ENCODE measurements at places on chromosomes 3 and 15.

DNA sequence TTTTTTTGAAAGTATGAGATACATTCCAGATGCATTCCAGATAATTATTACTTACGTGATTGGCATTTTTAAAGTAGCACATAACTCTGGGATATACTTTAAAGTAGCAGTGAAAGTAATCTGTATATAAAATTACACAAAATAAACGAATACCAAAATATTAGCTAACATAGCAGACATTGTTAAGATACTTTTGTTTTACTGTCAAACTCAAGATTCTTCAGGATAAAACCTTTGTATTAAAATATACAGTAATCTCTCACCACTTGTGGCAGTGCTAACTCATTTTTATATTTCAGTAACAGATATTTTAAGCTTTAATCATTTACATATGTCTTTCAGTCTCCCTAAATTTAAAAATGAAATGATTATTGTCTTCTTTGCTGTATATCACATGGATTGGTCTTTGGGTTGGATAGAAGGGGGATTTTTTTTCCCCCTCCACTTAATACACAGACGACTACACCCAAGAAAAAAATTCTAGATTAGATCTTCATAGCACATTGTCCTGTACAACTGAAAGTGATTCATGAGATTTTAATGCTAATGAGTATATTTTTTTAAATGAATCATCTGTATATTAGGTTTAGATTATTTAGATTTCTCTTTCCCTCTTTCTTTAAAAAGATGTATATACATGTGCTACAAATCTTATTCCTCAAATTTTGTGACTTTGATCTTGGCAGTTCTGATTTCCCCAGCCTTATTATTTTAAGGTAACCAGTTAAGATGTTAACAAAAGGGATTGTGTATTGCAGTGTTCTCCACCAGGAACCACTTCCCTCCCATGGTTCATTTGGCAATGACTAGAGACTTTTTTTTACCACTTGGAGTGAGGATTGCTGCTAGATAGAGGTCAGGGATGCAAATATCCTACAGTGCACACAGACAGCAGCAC is 24.5 kb upstream of the EBLN2 start:
- DNase-seq: no peak

DNA sequence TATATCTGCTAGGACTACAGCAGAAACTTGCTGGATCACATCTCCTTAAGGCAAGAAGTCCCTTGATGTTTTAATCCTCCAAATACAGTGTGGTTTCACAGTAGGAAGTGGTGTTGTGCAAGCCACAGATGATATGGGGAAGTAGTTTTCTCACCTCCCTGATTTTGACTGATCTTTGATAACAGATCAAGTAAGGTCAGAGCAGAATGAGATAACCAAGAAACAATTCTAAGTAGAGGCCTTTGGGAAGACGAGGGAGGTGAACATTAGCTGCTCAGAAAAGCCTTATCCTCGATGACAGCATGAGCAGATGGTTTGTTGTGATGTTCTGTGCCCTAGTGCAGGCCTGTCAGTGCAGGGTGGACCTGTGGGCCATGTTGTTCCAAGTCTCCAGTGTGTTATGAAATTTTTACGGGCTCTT is 61.3 kb downstream of the RIOX2 start:
- no peak for DNase-seq

GRCh38 chr15:42220216-42220615 is 12.1 kb upstream of the VPS39 start:
- no peak for DNase-seq

DNA sequence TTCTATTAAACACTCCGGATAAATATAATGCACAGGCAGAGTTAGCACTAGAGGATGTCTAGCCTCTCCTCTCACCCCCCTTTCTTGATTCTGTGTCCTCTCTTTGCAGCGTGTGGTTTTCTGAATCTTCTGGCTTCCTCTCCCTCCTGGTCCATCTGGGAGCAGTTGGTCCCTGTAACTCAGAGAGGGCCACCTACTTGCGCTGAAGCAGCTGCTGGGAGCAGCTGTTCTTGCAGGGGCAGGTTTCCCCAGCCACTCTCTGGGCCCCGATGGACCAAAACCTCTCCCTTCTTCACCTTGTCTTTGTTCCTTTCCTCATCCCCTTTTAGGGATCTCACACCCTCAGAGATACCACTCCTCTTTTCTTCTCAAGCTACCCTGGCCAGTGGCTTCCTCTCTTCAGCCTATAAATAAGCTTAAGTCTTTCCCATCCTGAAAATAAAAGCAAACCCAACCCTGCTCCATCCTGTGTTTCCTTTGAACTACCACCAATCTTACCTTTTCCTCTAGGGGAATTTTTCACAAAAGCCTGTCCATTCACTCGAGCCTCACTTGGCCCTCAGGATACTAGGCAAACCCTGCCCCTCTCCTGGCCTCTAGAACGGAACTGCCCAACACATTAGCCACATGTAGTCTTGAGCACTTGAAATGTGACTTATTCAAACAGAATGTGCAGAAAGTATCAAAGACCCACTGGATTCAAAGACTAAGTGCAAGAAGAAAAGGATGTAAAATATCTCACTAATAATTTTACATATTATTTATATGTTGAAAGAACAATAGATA is 59.7 kb downstream of the STARD5 start:
- DNase-seq: no peak

DNA sequence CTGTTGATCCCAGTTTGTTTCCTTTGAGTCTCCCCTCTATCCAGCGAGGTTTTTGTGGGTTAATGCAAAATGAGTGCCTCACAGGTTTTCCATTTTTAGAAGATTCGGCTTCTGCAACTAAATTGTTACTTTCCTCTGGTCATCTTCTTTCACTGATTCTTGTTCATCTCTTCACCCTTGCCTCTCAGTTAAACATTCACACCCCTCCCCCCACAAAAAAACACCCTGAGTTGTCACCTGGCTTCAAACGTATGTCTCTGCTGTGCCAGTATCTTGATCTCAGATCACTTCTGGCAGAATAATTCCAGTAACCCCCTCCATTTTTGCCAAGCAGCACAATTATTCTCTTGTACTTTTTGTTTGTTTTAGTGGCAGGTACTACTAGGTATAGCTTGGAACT is 12.3 kb upstream of the CLDN16 start:
- DNase-seq: no peak

- no peak for DNase-seq
Measured at GRCh38 chr3:115525731-115526130, 97.6 kb upstream of the GAP43 start.

GRCh38 chr3:133573054-133573628 is 345 bp upstream of the CDV3 start:
- peak; percentile 100 for DNase-seq

GRCh38 chr3:48595526-48596121 is 495 bp upstream of the COL7A1 start:
- DNase-seq: no peak

DNA sequence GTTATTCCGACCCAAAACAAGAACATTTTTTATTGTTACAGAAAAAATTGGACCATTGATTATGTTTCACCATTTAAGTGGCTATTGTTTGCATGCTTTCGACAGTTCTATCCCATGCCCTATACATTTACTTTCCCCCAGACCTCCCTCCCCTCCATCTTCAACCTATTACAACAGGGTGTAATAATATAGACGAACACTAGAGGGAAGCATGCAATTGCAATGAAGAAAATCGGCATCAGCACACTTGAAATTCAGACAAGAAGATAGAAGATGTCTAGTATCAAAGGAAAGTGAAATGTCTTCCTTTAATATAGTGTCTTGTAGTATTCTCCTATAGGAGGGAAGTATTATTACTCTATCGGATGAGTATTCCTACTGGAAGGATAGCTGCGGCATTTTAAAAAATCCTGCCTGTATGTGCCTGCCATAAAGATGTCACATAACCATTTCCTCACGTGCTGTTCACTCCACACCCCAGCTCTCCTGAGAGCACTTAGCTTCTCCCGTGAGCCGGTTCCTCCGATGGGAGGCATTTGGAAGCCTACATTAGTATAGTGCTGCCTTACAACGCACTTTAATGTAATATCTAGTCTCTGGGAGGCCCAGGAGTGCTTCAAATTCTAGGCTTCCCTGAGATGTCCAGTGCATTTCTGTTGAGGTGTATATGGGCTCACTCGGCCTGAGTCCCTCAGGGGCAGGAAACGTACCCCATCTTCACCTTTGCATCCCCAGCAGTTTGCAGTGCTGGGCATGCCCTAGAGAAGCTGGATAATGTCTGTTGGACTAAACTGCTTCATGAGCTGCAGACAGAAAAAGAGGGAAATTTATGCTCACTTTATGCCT is 17.8 kb upstream of the ERICH6 start:
- no peak for DNase-seq
